HCEC 1CT (cell line): ENCODE measurements at places on chromosomes 12 and 14.

- DNase-seq, result peak; percentile 89
Observed at GRCh38 chr14:67186789-67187584, 2.3 kb upstream of the GARIN2 start.

DNA sequence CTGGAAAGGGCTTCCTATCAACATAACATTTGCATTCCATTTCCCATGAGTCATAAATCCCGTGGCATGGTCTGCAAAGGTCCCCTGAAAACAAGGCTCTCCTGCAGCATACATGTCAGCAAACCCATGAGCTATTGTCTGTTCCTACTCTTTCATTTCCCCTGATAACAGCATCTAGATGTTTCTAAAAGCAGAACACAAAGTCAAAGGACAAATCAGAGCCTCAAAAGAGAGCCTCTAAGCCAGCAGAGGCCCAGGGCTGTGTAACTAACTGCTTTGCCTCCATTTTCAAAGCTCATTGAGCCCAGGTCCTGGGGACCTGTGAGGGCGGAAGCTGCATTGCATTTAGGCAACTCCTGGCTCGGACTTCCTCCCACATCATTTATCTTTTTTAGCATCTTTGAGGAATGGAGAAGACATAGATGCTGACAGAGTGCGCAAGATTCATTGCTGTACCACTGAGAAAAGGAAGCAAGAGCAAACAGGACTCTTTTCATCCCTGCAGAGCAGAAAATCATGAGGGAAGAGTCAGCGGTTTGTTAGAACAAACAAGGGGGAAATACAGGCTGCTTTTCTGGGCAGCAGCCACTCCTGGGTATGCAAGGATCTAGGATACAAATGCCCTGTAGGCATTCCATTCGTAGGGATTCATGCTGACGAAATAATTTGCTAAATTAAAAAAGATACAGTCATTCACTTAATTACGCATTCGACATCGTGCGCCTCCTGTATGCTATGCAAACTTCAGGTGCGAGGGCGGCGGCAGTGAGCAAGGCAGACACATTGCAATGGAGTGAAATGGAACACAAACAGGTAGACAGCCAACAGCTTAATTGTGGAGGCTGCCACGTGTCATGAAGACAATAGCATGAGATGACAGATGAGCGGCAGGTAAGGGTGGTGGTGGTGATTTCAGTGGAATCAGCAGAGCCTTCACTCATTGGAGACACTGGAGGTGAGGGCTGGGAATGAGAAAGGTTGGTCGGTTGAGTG lies 131.0 kb downstream of the TMEM132D start:
- no peak for DNase-seq

GRCh38 chr12:1283316-1283715 lies 292.3 kb downstream of the ERC1 start:
- no peak for DNase-seq

- no peak for DNase-seq
Observed at GRCh38 chr12:12079291-12079690, 8.6 kb downstream of the BCL2L14 start.

- no peak for DNase-seq
Observed at GRCh38 chr14:54814076-54814475, 88.5 kb downstream of the GCH1 start.

- DNase-seq, result no peak
Observed at GRCh38 chr12:122094137-122094734, 15.7 kb downstream of the MLXIP start.

DNA sequence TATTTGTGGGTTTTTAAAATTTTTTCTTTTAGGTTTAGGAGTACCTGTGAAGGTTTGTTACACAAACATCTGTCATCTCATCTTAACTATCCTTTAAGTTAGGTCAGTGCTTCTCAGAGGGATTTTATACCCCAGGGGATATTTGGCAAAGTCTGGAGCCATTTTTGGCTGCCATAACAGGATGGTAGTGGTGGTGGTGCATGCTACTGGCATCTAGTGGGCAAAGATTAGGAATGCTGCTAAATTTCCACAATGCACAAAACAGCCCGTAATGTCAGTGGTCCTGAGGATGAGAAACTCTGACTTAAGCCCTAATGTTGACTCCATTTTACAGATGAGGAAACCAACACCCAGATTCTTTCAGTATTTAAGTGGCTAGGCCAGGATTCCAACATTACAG lies 85.2 kb upstream of the MYF6 start:
- peak; percentile 54 for DNase-seq

- DNase-seq, result no peak
Observed at GRCh38 chr12:124188084-124188483, 106.8 kb upstream of the RFLNA start.
